Choroid plexus epithelial cell (primary cell): ENCODE measurements at places on chromosomes 3 and 15.

GRCh38 chr15:29472901-29473445 lies 203.4 kb upstream of the NSMCE3 start:
- no peak for DNase-seq

DNA sequence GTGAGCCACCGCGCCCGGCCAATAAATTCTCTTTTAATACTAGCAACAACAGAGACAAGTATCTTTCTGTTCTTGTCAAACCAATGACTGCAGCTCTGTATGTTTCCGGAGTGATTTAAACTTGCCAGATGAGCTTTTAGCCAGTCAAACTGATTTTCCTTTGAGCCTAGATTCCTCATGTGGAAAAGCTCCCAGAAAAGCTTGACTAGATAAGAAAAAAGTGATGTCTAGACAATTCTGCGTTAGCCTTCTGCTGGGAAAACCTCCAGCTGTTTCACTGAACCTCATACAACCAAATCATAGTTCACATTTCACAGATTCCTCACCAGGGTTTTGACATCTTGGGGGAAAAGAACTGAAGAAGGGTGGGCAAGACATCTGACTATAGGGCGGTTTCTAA lies 78.6 kb downstream of the MAGI1 start:
- DNase-seq, result peak; percentile 67

DNA sequence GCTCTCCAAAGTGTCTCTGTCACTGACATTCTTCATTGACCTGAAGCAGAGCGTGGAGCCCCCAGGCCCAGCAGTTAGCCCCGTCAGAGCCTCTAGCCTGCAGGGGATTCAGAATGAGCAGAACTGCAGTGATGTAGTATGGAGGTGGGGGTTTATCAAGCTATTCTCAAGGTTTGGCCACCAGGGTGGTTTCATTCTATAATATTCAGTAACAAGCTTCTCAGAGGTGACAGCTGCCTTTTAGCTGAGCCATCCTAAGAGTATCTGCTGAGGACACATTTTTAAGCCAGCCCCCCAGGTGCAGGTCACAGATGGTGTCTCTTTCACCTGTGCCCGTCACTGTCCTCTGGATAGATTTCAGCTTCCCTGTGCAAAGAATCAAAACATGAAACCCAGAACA lies 31.9 kb downstream of the CMTM7 start:
- DNase-seq, result no peak

- no peak for DNase-seq
Observed at GRCh38 chr15:72174551-72175165, 22.9 kb downstream of the GRAMD2A start.

- no peak for DNase-seq
Observed at GRCh38 chr3:72682936-72683452, 165.3 kb downstream of the SHQ1 start.

GRCh38 chr3:45635475-45636256 lies 41.1 kb downstream of the LIMD1 start:
- peak; percentile 91 for DNase-seq

DNA sequence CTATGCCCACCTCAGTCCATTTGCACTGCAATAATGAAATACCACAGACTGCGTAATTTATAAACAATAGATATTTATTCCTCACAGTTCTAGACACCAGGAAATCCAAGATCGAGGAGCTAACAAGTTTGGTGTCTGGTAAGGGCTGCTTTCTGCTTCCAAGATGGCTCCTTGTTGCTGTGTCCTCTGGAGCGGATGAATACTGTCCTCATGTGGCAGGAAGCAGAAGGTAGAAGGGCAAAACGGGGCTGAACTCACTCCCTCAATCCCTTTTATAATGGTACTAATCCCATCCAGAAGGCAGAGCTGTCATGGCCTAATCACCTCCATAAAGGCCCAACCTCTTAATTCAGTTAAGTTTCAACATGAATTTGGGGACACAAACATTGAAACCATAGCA lies 75.3 kb downstream of the P2RY1 start:
- DNase-seq, result peak; percentile 10

- DNase-seq, result no peak
Observed at GRCh38 chr3:64080616-64081234, 57.4 kb upstream of the PSMD6 start.

- no peak for DNase-seq
Observed at GRCh38 chr15:98321896-98322295, 326.4 kb upstream of the IGF1R start.

- peak; percentile 90 for DNase-seq
Observed at GRCh38 chr15:43150191-43150929, 17.0 kb downstream of the TMEM62 start.

- DNase-seq, result no peak
Observed at GRCh38 chr15:44435893-44436667, 8.7 kb downstream of the CTDSPL2 start.

DNA sequence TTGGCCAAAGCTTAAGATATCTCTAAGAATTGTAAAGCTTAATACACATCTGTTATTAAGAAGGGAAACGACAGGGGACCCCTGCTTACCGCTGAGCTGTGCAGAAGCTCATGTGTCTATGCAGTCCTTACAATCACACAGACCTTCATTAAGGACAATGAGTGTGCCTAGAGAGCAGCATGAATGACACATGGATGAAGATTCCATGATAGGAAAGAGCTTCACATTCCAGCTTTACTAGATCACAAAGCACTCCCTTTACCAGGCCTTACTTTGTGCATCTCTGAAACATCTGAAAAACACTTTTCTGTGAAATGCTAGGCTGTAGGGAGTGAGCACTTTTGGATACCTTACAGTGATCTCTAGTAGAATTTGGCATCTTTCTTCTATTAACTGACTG lies 32.0 kb downstream of the RNF168 start:
- DNase-seq, result peak; percentile 32

DNA sequence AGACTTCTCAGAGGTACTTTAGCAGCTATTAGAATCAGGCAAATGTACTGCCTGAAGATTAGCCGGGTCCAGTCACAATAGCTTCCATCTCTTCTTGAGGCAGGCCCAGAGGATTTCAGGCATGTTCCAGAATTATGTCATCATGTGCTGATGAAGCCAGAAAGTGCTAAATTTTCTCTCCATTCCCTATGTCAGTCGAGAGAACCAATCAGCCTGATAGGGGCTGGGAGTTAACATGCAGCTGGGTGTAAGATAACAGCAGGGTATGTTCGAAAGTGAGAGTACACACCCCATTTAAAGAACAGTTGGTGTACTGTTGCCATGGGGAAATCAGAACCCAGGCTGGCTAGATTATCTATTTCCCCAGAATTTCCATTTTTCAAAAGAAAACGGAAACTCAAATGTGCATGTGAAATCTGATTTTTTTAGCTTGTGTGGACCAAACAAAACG lies 48.7 kb downstream of the MYH15 start:
- DNase-seq, result no peak

DNA sequence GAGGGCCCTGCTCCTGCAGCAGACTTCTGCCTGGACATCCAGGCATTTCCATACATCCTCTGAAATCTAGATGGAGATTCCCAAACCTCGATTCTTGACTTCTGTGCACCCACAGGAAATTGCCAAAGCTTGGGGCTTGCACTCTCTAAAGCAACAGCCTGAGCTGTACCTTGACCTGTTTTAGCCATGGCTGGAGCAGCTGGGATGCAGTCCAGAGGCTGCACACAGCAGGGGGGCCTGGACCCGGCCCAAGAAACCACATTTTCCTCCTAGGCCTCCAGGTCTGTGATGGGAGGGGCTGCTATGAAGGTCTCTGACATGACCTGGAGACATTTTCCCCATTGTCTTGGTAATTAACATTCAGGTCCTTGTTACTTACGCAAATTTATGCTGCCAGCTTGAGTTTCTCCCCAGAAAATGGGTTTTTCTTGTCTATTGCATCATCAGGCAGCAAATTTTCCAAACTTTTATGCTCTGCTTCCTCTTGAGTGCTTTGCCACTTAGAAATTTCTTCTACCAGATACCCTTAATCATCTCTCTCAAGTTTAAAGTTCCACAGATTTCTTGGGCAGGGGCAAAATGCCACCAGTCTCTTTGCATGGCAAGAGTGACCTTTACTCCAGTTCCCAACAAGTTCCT lies 11.8 kb upstream of the MYO5A start:
- peak; percentile 65 for DNase-seq

- DNase-seq, result peak; percentile 75
Observed at GRCh38 chr3:32399030-32399620, 7.5 kb downstream of the CMTM7 start.

DNA sequence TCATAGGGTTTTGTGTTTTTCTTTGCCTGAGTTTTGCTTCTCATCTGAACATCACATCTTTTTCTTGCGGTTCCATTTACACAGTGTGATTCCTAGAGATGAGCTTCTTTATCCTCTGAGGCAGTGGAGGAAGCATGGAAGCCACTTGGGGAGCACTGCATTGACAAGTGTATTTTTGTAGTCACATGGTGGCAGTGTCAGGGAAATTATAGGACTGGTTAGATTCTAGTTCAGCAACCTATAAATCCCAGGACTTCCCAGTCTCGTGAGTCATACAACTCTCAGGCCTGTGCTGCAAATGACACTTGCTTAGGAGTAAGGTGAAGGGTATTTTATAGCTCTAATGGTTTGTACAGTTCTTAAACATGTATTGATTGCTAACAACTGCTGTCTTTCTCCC lies 58.4 kb downstream of the RBM6 start:
- peak; percentile 54 for DNase-seq

DNA sequence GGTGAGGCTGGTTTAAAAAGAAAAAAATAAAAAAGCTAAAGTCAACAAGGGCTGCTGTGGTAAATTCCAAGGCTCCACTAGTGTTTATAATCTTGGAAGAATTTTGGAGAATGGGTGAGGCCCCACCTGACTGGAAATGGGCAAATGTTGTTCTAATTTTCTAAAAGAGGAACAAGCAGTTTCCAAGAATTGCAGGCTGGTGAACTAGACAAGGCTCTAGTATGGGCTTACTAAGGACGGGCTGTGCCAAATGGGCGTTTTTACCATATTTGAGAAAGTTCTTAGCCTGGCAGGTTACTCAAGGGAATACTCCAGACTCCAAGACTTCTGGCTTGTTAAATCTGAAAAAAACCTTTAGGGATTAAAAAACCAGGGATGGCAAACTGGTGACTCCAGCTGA lies 67.0 kb upstream of the ABHD2 start:
- no peak for DNase-seq

DNA sequence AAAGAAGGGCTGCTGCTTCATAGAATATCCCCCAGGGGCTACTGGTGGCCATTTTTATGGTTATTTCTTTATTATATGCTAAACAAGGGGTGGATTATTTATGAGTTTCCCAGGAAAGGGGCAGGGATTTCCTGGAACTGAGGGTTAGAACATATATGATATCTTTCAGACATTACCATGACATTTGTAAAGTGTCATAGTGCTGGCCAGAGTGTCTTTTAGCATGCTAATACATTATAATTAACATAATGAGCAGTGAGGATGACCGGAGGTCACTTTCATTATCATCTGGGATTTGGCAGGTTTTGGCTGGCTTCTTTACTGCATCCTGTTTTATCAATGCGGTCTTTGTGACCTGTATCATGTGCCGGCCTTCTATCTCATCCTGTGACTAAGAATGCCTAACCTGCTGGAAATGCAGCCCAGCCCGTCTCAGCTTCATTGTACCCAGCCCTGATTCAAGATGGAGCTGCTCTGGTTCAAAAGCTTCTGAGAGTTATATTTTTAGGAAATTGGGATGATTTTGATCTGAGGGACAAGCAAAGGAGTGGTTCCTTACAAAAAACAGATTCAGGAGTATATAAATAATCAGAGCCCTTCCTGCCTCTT lies 9.1 kb upstream of the ZBTB20 start:
- no peak for DNase-seq

- DNase-seq, result no peak
Observed at GRCh38 chr3:163924600-163924999, 1153.7 kb downstream of the SI start.

GRCh38 chr15:90141646-90142045 lies 39.4 kb upstream of the IDH2 start:
- DNase-seq, result peak; percentile 38

DNA sequence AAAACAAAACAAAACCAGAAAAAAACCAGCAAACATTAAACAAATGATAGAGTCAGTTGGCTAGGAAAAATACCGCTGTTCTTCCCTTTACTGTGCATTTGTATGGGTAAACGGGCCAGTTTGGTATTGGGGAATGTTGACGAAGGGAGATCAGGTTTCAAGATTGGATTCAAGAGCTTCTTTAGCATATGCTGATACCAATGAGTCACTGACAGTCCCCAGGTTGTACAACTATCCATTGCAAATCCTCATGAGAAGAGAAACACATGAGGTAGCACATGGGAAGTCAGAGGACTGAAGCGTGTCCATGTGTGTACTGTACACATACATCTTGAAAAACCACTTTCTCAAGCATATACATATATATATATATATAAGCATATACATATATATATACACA lies 25.6 kb downstream of the TIGIT start:
- DNase-seq, result peak; percentile 92

DNA sequence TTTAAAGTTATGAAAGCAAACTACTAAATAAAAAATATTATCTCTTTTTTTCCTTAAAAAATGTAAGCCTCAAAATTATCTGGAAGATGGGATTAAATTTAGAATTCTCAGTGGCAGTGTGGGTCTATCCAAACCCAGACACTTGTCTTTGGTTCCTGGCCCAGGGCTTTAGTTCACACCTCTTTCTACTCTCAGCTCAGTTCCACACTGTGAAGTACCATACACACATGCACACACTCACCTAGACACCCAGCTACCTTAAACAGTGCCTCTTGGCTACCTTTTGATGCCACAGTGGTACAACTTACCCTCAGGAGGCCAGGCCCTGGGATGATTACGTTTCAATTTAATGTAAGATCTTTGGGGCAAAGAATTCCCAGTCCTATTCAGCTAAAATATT lies 51.0 kb upstream of the TSC22D2 start:
- no peak for DNase-seq

DNA sequence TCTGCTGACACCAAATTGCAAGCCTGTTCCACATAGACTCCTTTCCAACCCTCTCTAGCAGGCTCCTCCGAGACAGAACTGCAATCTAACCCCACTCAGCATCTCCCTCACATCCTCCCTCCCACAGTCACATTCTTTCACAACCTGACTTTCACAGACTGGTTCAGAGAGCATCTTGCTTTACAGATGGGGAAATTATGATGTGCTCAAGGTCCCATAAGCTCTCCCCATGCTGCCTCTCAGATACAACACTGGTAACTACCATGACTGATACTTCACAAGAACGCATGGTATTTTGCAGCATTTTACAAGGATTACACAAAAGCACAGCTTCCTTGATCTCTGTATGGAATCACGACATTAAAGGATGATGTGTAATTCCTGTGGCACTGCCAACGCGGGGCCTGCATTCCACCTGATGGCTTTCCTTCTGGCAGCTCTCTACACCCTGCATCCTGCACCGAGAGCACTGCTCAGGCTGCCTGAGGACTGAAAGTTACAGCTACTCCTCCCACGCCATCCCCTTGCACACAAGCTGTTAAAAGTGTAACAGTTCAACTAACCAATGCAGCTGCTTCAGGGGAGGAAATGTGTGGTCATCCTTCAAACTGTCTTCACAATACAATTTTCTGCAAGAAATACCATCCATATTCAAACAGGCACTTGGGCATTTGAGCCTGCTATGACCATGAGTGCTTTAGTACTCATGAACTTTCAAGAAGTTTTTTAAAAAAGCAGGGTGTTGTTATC lies 27.6 kb downstream of the TBC1D2B start:
- DNase-seq, result peak; percentile 79

GRCh38 chr15:36156879-36157427 lies 422.5 kb upstream of the CDIN1 start:
- DNase-seq, result peak; percentile 70
